Endothelial cell (in vitro differentiated cells): ENCODE measurements at places on chromosomes 5 and 9.

GRCh38 chr9:126407114-126407870 lies 80.7 kb downstream of the MVB12B start:
- DNase-seq = no peak

GRCh38 chr9:98570055-98570454 lies 138.7 kb downstream of the GABBR2 start:
- DNase-seq = no peak

GRCh38 chr9:73231203-73231602 lies 79.5 kb downstream of the ANXA1 start:
- DNase-seq = no peak

DNA sequence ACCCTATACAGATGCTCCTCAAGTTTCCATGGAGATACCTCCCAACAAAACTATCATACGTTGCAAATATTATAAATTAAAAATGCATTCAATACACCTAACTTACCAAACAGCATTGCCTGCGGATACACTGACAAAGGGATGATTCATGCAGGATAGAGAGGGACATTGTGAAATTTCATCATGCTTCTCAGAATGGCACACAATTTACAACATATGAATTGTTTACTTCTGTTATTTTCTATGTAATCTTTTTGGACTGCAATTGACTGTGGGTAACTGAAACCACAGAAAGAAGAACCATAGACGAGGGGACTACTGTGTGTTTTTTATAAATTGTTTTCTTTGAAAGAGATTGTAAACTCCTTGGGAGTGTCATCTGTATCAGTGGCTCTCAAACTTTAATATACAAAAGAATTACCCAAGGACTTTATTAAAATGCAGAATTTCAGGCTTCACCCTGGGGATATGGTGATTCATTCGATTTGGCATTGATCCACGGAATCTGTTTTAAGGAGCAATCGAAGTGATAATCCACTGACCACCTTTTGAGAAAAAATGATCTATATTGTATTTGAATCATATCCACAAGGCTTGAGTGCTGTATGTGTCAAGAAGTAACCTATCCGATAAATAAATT lies 146.4 kb downstream of the SGCD start:
- no peak for DNase-seq

DNA sequence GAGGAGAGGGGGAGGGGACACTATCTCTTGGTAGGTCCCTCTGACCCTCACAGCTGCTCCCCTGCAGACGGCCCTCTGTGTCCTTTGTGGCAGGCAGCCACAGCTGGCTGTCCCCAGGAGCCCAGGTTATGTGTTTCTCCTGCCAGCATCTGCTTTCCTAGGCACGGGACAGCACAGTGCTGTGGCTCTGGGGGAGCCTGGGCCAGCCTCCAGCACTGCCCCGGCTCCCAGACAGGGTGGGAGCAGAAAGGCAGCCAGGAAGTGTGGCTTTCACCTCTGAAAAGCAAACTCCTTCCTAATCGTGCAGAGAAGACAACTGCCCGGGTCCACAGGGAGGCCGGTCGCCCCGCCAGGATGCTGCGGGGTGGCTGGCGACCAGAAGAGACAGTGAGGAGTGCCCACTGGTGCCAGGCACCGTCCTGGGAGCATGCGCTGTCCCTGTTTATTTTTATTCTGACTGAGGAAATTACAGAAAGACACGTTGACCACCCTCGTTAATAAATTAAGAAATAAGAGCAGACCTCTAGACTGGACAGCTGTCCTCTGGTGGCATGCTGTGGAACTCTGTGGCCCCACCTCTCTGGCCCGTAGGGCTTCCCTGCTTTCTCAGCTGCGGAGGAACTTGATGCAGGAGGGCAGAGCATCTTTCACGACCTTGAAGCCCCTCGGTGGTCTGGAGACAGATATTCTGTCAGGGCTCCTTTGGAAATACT lies 240.3 kb downstream of the FANCC start:
- DNase-seq = no peak

GRCh38 chr5:15643731-15644130 lies 143.8 kb downstream of the FBXL7 start:
- no peak for DNase-seq

DNA sequence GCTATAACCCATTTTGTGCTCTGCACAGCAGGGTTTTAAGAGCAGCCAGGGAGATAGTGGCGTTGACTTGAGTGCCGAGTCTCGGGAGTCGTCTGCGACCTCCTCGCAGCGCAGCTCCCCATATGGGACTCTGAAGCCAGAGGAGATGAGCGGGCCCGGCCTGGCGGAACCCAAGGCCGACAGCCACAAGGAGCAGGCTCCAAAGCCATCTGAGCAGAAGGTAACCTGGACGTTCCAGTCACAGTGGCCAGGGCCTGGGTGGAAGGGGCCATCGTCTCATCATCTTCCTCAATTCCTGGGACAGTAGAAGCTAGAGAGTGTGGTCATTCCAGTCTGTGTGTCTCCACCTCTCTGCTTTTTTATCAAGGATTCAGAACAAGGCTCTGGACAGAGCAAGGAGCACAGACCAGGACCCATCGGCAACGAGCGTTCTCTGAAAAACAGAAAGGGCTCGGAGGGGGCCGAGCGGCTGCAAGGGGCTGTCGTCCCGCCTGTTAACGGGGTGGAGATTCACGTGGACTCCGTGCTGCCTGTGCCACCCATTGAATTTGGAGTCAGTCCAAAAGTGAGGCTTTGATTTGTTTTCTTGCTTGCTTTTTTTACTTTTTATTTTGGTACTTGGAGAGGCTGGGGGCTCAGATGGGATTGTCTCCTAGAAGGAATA lies 20.2 kb upstream of the POMT1 start:
- no peak for DNase-seq

DNA sequence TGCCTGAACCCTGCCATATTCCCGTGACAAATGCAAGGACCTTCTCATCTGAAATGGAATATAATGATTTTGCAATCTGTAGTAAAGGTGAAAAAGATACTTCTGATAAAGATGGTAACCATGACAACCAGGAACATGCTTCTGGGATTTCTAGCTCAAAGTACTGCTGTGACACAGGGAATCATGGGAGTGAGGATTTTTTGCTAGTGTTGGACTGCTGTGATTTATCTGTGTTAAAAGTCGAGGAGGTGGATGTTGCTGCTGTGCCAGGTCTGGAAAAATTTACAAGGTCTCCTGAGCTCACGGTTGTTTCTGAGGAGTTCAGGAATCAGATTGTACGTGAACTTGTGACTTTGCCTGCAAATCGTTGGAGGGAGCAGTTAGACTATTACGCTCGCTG lies 33.5 kb downstream of the AOPEP start:
- no peak for DNase-seq
